ENCODE measurements at places on chromosomes 7 and 10.

GRCh38 chr7:112873831-112874553 lies 83.8 kb upstream of the TMEM168 start:
- no peak for DNase-seq

DNA sequence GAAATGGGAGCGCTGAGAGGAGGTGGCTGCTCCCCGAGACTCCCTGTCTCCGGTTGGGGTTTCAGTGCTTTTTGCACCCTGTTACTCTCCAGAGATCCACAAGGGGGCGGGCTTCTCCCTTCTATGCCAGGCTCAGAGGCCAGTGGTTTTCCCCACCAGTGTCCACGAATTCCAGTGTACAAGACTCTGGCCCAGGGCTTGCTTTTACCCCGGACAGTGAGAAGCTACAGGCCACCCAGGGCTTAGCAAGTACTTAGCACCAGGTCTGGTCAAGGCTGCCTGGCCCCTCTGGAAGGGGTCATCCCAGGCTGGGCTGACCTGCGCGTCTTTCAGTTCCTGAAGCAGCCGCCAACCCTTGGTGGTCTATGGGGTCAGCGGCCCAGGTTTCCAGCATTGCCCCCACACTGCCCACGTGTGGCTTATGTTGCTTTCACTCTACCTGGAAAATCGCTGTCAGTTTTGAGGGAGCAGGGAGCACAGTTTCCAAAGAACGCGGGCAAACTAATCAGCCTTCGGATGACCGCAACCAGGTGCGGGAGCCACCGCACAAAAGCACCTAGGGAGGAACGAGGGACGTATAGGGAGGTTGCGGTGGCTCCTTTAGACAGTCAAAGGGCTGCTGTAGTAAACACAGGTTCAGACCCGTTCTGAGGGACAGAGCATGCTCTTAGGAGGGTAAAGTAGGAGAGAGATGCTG lies 6.8 kb downstream of the CYP26A1 start:
- DNase-seq: peak; percentile 73

DNA sequence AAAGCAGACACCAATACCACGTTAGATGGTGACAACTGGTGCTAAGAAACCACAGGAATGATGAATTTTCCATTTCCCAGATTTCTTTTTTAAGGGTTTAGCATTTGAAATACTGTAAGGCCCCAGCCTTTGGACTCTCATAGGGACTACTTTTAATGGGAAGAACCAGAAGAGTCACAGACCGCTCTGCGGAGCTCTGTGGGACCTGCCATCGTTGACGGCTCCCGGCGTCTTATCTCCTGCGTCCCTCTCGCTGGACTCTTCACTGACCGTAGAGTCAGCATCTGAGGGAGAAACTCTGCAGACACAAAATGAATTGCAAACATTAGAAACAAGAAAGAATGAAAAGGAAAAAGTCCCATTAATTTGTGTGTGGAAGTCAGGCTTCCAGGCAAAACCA lies 81.4 kb upstream of the ATP6V0A4 start:
- DNase-seq: no peak

- DNase-seq: no peak
These were observed 86.6 kb upstream of the MDFIC start for GRCh38 chr7:114835303-114835702.

GRCh38 chr10:11116361-11116760 lies 98.7 kb downstream of the CELF2 start:
- DNase-seq: no peak

DNA sequence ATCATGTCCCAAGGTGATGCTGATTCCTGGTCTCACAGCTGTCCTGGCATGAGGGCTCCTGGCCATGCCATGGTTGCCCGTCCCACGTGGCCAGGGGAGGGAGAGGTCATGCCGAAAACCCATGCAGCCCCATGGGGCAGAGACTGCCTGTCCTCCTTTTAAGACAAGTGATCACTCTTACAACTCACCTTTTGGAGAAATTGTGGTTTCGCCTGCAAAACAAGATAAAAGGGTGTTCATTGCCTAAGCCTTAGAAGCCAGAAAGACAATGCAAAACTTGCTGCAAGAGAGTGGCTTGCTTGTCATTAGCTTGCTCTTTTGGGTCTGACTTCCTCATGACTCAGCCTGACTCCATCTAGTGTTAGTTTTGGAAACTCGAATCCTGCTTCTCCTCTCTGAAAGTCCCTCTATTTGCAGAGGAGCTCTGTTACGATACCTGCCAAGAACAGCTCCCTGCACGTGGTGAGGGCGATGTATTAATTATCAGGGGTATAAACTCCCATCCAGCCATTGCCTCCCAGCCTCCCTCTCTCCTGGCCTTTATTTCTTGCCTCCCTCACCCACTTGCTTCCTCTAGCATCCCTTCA lies 26.7 kb downstream of the TMEM273 start:
- DNase-seq: no peak

DNA sequence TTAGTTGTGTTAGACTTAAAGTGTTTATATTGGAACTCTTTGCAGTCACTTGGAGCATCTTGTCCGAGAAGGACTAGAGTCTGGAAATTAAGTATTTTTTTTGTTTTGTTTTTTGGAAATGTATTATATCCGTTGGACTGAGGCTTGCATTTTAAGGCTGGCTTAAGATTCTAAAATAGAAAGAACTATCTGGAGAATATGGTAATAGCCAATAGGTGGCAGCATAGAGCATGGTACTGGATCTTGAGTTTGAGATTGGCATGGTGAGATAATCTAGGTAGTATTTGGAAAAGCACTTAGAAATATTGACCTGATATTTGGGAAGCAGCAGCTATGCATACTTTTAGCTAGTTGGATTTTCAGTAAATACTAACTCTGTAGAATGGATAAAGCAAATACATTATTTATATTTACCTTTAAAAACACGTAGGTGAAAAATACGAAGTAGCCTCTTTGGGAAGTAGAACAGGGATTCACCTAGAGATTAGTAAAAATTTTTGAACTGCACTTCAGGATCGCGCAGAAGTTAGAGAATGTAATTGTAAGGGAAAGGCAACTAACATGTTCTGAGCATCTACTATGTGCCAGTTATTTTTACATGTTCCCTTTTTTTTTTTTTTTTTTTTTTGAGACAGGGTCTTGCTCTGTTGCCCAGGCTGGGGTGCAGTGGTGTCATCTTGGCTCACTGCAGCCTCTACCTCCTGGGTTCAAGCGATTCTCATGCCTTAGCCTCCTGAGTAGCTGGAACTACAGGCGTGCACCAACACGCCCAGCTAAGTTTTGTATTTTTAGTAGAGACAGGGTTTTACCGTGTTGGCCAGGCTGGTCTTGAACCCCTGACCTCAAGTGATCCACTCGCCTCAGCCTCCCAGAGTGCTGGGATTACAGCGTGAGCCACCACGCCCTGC lies 78.6 kb downstream of the LCOR start:
- DNase-seq: no peak

DNA sequence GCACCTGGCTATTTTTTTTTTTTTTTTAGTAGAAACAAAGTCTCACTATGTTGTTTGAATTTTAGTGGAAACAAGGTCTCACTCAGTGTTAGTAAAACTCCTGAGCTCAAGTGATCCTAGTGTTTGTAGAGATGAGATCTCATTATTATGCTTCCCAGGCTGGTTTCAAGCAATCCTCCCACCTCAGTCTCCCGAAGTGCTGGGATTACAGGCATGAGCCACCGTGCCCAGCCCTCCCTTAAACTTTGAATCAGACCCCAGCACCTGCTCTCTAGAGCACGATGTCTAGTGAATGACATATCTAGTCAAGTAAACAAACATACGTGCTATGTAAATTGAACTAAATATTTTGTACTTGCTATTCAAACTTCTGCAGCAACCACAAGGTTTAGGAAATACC lies 105.6 kb upstream of the MYO3A start:
- DNase-seq: no peak

GRCh38 chr7:156113731-156114130 lies 301.5 kb upstream of the SHH start:
- DNase-seq: no peak

DNA sequence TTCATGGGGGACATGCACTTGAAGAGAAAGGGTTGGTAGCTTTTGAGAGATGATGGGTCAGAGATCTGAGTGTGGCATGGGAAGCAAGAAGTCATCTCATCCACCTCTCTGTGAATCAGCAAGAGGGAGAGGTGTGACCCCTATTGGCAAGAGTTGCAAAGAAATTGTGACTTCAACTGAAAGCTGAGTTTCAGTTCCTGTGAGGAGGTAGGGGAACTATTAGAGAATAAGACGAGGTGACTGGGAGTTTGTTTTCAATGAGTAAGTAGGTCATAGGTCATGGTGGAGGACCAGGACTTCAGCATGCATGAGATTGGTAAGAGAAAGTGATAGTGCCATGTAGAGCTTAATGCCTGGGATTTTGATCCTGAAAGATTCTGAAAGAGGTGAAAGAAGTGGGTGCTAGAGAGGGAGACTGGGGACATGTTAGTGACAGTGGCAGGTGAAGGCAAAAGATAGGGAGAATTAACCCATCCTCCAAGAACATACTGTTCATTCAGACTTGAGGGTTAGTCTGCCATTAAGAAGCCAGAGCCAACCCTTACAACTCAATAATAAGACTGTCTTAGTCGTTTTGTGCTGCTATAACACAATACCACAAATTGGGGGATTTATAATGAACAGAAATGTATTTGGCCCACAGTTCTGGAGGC lies 75.5 kb upstream of the CAPZA2 start:
- no peak for DNase-seq
